ENCODE measurements at places on chromosomes 2 and 18.

GRCh38 chr2:132915812-132916549 is 246.0 kb upstream of the LYPD1 start:
- no peak for DNase-seq

DNA sequence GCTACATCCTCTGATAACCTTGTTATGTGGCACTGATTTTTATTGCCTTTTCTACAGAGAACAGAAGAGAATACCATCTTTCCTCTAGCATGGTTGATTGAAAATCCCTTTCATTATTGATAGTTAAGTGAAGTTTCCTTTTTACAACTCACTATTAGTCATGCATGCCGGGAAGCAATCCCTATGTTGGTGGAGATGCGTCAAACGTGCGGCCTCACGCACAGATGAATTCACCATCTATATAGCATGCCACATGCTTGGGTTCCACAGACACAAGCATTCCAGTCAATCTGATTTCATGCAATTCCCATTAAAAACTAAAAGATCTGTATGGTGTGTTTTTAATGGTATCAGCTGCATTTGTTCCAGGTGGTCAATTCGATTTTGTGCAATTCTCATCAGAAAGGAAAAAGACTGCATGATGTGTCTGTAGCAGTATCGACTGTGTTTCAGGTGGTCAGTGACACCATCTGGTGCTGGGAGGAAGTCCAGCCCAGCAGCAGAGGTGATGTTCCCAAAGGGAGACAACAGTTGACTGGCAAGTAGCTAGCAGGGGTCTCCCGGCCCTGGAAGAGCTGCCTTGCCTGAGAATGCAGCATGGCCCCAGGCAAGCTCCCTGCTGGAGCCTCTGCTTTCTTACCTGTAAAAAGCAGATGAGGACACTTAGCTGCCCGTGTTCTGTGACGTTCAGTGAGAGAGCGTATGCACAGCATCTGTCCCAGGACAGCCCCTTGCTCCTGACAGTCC is 151.3 kb upstream of the NCK2 start:
- DNase-seq = no peak

DNA sequence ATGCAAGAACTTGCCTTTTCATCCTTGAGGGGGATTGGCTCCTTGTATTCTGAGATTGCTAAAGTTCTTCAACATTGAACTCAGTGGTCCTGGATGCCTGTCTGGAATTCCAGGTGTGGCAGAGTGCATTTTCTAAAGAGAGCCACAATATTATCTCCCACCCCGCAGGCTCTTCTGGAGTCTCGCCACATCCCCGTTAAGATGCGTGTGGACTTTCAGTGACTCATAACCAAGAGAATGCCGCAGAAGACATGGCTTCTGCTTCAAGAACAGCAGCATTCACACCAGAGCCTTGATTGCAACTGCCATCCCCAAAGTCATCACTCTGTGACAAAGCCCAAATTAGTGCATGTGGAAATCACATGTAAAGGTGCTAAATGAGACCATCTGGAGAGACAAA is 142.7 kb downstream of the CDH20 start:
- no peak for DNase-seq

GRCh38 chr18:74390900-74391299 is 66.2 kb downstream of the DIPK1C start:
- DNase-seq = no peak

GRCh38 chr2:85802354-85803103 is 48.7 kb downstream of the ATOH8 start:
- no peak for DNase-seq

GRCh38 chr2:240149943-240150784 is 9.7 kb upstream of the OTOS start:
- DNase-seq = peak; percentile 59

DNA sequence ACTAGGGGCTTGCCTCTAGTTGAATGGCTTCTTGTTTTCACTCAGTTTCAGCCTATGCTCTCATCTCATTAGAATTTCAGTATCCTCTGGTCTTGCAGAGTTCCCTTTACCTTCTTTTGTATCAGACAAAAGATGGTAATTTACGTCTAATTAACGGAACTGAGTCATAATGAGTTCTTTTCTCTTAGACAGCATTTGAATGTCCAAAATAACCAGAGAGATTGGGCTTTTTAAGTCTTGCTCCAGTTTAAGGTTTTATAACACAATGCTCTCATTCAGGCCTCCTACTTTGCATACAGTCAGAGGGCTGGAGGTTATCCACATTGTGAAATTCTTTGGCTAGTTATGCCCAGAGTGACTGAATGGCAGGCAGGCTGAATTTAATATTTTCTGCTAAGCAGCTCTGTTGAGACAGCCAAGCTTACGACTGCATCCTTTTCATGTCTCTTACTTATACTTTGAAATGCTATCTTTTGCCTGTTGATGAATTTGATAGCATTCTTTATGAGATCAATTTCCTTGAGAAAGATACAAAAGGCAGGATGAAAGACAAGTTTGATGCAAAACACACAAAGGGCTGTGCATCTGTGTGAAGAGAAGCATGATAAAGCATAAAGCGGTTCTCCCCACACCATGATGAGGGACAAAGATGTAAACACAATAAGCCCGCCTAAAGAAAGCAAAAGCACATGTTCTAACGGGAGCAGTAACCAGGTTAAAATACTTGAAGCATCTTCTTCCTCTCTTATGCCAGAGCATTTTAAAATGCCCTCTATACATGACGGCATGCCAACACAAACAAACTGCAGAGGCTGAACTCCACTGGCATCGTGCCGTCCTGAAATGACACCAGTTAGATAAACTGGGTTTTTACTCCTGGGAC is 90.0 kb downstream of the CDH2 start:
- DNase-seq = no peak

- no peak for DNase-seq
Observed at GRCh38 chr18:73719611-73720010, 428.0 kb downstream of the FBXO15 start.

GRCh38 chr2:27807476-27807875 is 36.0 kb downstream of the MRPL33 start:
- DNase-seq = peak; percentile 14

GRCh38 chr2:163565192-163565591 is 170.6 kb downstream of the FIGN start:
- DNase-seq = no peak

- no peak for DNase-seq
Observed at GRCh38 chr18:45666520-45666919, 51.2 kb downstream of the SLC14A2 start.

GRCh38 chr2:109631741-109632140 is 17.6 kb downstream of the SOWAHC start:
- no peak for DNase-seq

- DNase-seq = no peak
Observed at GRCh38 chr2:109207176-109207575, 78.2 kb downstream of the SH3RF3 start.

DNA sequence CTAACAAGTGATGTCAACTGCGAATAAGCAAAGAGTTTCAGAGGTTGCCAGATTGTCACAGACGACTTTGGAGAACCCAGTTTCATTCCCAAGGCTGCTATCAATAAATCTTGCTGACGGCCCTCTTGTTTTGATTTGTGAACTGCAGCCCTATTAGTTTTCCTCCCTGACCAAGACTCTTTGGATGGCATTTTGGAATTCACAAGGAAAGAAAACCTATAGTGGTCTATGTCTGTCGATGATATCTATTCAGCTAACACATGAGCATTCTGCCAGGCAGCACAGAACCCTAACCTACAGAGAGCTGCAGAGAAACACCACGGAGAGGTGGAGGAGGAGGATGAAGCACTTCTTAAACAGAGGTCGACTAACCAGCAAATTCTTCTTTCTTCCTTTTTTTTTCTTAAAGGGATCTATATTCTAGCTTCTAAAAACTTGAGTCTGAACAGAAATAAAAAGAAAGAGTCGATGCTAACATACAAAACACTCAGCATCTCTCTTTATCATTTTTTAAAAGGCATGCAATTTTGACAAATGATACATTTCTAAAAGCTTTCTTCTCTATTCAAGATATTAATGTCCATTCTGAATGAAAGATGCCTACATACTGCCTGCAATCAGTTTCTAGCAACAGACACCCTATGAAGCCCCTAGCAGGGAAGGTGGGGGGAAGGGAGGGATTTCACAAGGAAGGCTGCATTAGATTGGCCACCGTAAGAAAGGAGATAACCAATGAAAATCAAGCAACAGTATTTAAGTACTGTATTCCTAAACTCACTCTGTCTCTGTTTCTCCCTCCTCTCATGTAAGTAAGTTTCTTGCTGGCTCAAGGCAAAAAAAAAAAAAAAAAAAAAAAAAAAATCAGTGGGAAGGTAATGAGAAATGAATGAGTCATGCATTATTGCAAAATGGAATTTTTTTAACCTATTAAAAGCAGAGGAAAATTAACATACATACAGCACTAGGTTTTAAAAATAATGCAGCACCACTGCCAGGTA is 83.0 kb upstream of the CHRNA1 start:
- no peak for DNase-seq
